ENCODE measurements at places on chromosomes 16 and 17.
A peak's percentile ranks its signal among the peaks of the same experiment; 100 is the strongest.

GRCh38 chr16:62363501-62363900 is 327.3 kb upstream of the CDH8 start:
- DNase-seq: no peak

GRCh38 chr17:71447644-71448043 is 673.2 kb upstream of the SOX9 start:
- DNase-seq: no peak

GRCh38 chr17:19292377-19292711 is 55.2 kb downstream of the EPN2 start:
- no peak for DNase-seq

DNA sequence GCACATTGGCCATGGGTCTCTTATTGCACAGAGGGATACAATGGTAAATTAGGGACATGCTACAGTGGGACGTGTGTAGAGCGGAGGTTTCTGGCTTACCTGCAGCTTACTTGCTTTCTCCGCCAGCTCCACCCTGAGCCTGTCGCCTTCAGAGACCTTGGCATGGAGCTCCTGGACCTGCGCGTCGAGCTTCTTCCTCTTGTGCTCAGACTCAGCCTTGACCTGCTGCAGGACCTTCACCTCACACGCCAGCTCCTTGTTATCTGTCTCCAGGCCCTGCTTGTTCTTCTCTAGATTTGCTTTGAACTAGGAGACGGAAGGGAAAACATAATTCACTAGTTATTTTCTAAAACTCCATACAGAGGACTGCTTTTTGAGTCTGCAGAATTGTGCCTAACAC is 63.5 kb downstream of the NDEL1 start:
- no peak for DNase-seq

DNA sequence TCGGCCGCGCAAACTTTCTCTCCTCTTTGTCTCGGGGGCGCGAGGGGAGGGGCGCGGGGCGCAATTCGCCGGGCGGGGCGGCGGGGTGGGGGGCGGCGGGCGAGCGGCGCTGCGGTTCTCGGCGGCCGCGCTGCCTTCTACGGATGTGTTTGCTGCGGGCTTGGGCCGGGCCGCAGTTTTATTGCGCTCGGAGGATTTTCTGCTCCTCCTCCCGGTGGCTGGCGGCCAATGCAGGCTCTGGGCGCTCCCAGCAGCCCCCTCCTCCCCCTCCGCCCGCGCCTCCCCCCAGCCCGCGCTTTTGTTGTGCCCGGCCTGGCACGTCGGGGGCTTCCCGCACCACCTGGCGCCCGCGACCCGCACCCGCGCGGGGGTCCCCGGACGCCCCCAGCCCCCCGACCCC is at the start of gene TIMP2:
Gene TIMP2, minus strand, starts transcription at position 154 of the 400 bp plus-strand sequence. CDS start 299 bp downstream, outside the sequence.
- DNase-seq: peak; percentile 97

- no peak for DNase-seq
Measured at GRCh38 chr16:76661691-76662235, 384.6 kb downstream of the CNTNAP4 start.

DNA sequence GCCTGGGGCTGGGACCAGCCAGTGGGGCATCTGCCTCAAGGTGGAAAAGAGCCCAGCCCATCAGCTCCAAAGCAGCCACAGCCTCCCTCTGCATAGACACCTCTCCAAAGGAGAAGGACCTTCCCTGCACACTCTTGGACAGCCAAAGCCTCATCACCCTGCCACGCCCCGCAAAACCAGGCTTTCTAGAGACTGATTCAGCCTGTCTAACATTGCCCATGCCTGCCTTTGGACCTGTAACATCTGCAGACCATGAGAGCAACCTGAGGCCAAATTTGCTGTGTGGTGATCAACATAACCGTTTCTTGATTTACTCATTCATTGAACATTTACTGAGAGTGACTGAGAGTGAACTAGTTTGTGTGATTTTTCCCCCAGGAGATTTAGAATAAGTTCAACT is 219.7 kb upstream of the HSBP1 start:
- no peak for DNase-seq

- no peak for DNase-seq
Measured at GRCh38 chr16:50161950-50162349, 8.8 kb downstream of the TENT4B start.
